ENCODE measurements at places on chromosomes 2 and 18.

- no peak for DNase-seq
These were observed 255.3 kb downstream of the SH3BP4 start for GRCh38 chr2:235206980-235207579.

GRCh38 chr2:12506846-12507245 is 209.9 kb upstream of the TRIB2 start:
- no peak for DNase-seq

DNA sequence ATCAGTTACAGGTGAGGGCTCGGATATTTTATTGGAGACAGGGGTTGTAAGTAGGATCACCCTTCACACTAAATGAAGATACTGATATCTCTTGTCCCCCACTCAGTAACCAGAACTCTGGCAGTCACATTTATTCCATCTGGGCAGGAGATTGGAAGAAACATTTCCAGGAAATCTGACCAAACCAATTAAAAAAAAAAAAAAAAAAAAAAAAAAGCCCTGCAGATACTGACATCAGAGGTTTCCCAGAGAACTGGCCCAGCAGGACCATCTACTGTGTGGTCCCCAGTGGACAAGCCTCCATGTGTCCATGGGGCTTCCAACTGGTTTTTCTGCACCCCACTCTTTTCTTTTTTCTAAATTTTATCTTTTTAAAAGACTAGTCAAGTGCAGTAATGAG is 41.3 kb downstream of the SH2D6 start:
- DNase-seq, result no peak

GRCh38 chr2:104658904-104659591 is 194.9 kb upstream of the POU3F3 start:
- no peak for DNase-seq

DNA sequence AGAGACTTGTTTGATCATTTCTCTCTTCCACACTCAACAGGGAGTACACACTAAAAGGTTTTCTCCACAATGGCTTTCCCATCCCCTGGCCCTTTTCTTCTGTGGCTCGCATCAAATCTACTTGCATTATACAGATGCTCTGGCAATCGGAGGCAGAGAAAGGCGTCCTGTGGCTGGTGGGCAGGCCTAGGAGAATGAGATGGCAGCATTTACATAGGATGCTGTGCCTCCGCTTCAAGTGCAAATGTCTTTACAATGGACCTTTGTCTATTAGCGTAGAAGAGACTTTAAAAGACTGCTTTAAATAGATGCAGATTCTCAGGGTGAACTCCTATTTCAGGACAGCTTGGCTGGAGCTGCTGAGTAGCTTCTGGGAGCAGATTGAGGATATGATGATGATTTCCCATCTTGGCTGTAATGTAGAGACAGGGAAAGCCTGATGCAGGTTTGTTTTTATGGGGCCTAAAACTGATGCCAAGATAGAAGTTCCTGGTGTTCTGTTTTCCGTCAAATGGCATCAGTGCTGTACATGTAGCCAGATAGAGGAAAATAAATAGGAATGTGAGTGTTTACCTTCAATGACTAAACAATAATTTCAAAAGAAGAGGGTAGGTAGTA is 423.4 kb downstream of the RND3 start:
- DNase-seq, result no peak

DNA sequence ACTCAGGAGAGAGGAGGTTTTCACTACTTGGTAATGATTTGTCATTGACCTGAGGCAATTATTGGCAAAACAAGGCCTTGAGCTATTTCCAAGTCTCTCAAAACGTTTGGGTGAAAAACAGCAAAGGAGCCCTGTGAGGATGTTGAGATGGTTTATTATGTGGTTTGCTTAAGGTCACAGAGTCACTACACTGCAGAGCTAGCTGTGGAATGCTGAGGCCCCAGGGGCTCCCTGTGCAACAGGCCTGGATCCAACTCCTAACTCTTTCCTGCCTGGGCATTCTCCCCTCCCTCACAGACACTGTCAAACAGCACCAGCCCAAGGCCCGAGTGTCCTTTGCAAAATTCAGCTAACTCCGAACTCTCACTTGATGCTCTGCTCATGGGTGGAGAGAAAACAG is 754.6 kb upstream of the SOX11 start:
- DNase-seq, result no peak

DNA sequence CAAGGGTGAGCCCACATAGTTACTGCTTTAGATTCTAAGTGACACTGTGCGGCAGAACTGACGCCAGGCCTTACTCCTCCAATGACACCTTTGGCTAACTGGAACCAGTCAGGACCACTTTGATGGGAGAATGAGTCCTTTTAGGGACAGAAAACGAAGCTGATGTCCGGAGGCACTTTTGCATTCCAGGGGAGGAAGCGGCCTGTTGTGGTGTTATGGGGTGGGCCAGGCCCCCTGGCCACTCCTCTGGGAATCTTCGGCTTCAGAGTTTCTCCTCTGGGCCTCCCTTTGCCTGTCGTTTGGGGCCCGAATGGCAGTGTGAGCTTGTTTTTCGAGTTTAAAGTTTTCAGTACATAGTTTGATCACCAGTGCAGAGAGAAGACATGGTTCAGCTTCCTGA is 65.9 kb downstream of the MBP start:
- DNase-seq, result no peak

DNA sequence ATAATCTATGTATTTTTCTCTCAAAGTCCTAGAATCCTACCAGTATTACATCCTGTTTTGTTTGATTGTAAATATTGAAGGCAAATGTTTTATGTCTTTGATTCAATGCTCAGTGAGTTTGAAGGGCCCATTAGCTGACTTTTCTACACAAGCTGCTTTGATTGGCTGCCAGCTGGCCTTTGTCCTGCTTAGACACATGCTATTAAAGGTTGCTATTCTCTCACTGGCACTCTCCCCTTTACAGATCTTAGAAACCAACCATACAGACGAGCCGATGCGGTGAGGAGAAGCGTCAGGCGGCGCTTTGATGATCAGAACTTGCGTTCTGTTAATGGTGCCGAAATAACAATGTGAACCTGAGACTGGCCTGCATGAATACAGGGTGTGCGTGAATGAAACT is 69.7 kb downstream of the PRPF40A start:
- no peak for DNase-seq

GRCh38 chr2:84526562-84526961 is 10.3 kb downstream of the DNAH6 start:
- no peak for DNase-seq

DNA sequence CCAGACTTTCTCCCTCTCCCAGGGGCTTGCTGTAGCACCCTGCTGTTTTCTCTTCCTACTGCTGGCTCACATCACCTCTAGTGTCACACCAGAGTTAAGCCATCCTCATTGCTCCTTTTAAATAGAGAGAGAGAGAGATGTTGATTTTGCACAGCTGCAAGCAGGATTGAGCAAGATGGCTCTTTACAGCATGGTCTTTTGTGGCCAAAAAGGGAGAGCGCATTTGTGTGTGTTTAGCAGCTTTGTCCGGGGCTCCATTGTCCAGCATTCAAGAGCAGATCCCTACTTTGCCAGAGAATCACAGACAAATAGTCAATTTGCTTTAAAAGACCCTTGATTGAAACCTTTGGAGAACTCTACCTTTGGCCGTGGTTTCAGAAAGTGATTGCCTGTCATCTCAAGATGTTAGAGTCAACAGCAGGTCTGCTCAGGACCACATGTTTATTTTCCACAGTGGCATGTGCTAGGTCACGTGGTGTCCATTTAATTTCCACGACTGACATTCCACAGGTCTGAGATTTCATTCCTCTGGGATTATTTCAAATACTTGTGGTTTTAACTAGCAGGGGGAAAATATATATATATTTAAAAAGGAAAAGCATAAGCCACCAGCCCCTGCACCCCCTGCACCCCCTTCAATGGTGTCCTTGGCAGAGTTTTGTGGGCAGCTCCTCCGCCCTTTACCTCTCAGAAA is 359.9 kb upstream of the SLC14A2 start:
- no peak for DNase-seq

GRCh38 chr18:62280058-62280457 is 45.1 kb upstream of the TNFRSF11A start:
- no peak for DNase-seq

GRCh38 chr2:8086796-8087479 is 594.9 kb upstream of the ID2 start:
- DNase-seq, result no peak

- DNase-seq, result no peak
These were observed 181.7 kb downstream of the ANKRD44 start for GRCh38 chr2:197128897-197129296.

DNA sequence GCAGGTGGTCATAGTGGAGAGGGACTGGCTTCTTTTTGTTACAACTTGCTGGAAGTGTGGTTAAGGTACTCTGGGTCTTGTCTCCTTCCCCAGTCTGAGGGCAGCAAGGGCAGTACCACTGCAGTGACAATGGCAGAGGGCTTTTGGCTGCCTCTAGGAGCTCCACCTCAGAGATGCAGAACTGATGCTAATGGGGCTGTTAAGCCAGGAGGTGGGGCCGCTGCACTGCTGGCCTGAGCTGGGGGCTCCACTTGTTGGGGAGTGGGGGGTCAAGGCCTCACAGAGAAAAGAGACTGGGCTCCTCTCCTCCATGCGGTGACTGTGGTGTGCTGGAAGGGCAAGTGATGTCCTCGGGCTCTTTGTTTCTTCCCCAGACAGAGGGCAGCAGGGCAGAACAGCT is 135.7 kb downstream of the DSEL start:
- no peak for DNase-seq

Data from cerebellar nuclear complex (tissue), 1 donor.